ENCODE measurements at places on chromosomes 1 and 21.

DNA sequence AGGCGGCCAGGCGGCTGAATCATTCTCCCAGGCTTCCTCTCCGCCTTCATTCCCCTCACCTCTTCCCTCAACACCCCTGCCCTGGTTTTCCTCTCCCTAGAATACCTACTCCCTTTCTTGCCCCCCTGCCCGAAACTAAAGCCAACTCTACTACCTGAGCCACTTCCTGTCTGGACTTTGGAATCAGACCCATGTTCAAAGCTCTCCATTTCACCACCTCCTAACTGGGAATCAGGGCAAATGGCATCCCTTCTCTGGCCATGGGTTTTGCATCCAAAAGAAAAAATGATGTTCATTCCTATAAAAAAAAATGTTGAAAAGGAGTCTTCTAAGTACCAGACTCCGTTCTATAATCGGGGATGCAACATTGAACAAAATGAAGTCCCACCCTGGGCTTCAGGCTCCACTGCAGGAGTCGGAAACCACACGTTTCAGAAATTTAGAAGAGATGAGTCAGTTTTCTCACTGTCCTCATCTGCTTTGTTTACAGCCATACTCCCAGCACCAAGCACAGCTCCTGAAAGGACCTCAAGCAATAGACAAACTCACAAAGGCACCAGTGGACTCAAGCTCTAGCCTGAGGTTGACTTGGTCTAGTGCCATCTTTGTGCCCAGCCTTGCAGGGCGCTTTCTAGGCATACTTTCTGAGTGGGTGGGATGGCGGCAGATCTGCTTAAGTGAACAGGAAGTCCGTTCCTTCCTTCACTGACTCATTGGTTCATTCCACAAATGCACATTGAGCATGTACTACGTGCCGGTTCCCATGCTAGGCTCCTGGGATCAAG is 176.2 kb downstream of the IGSF21 start:
- DNase-seq, result no peak

DNA sequence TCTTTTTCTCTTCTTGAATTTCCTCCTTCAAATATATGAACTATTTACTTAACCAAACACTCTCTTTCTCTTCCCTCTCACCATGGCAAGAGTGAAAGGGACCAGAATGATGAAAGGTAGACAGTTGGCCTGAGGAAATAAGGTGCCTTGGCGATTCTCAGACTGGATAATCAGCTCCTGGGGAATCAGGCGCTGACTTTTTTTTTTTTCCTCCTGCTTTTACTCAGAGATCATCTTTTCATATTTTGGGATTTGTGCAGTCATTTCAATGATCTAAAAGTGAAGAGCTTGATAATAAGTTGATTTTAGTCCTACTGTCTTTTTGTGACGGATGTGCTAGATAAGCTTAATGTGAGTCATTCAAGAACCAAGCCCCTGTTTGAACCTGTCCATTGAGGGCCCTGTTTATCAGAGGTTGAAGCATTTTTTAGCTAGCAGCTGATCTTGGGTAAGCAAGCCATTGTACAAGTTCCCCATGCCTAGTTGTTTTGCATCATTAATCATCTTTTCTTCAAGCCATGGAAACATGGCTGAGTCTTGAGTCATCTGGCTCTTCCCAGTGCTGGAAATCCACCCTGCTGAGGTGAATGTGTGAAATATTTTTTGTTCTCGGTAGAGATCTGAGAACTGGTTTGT is 40.8 kb downstream of the ITSN1 start:
- no peak for DNase-seq

- DNase-seq, result no peak
These were observed 7.9 kb upstream of the OPRD1 start for GRCh38 chr1:28804071-28804470.

- DNase-seq, result no peak
These were observed 5.3 kb upstream of the GSTM4 start for GRCh38 chr1:109650609-109651008.

DNA sequence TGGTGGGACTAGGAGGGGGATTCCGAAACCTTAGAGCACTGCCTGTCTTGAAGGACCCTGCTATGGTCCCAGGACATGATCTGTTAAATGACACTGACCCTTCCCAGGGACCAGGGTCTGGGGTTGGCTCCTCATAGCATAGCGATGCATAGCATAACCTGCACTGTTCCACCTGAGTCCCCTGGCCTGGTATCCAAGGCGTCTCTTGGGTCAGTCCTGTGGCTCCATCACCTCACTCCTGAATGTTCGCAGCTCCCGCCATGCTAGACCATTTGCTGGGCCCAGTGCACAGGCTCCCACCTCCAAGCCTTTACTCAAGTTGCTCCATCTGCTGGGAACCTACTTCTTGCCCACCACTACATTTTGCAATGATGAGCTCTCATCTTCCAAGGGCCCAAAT is 39.0 kb upstream of the MAGOH start:
- no peak for DNase-seq

DNA sequence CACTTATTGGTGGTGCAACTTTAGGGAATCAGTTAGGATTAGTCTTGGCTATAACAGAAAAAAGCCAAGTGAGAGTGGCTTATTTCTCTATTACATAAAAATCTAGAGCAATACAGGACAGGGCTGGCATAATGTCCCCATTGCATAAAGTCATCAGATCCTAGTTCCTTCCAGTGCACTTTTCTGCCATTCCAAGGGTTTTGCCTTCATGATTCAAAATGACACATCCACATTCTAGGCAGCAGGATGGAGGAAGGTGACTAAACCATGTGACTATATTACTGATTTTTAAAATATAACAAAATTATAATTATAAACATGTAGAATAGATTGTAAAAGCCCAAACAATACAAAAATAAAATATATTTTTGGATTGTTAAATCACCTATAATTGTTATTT is 18.8 kb downstream of the JUN start:
- DNase-seq, result no peak

DNA sequence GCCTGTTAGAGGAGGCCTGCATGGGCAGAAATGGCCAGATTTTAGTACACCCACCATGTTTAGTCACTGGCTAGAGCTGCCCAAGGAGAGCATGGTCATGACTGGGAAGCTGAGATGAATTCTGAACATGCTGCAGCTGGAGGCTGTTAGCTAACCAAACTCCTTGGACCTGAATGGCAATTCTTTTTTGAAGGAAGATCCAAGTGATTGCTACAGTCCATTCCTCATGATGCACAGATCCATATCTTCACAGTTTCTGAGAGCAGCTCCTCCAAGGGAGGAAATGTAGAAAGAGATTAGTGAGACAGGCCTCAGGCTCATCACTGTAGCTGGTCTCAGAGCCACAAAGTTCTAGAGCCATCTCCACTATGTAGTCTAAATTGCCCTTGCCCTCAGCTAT is 11.1 kb downstream of the ZFYVE9 start:
- no peak for DNase-seq
